ENCODE measurements at places on chromosomes 3 and 15.

DNA sequence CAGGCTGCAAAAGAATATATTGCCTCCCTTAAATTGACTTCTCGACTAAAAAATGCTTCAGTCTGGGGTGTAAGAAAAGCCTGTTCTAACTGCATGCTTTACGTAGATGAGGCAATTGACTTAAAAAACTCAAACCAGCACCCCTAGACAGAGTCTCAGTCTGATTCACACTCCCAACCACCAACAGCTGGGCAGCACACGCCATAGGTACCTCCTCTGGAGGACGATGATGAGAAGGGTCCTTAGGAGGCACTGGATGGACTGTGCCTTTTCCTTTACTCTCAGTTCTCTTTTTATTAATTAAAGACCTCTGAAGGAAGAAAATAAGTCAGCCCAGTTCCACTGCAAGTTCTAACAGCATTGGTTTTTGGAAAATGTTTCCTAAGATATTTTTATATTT lies 175.0 kb downstream of the PDZRN3 start:
- DNase-seq, result no peak

- no peak for DNase-seq
Observed at GRCh38 chr15:25716414-25717126, 146.6 kb downstream of the ATP10A start.

DNA sequence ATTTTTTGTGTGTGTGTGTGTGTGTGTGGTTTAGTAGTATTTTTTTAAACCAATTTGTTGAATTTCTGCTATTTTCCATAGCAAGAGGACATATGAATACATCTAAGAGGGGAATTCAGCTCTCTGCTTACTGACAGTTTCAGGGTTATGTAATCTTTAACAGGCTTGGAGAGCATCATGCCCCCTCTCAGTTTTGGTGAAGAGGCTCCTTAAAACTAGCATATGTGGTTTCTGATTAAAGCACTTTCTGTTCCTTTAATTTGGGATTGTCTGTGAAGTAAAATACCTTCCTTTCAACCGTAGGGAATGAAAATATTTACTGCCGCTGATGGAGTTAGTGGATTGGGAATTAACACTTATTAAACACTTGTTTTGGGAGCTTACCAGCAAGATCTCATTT lies 19.4 kb upstream of the NFKBIZ start:
- DNase-seq, result no peak

GRCh38 chr15:38885471-38885952 lies 320.9 kb upstream of the RASGRP1 start:
- no peak for DNase-seq

DNA sequence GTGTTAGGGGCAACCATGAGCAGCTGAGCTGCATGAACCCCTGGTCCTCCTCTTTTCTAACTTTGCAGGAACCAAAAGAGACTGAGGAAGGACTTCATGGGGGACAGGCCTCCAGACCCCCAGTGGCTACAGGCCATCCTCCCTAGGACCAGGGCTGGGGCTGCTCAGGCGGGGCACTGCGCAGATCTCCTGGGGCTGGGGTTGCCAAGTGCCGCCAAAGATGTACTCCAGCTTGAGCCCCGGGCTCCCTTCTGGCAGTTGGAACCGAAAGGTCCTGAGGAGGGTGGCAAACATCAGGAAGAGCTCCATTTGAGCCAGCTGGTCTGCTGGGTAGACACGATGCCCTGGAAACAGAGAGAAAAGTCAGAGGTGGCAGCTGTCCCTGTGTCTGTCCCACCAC lies 11.1 kb upstream of the PARL start:
- no peak for DNase-seq

DNA sequence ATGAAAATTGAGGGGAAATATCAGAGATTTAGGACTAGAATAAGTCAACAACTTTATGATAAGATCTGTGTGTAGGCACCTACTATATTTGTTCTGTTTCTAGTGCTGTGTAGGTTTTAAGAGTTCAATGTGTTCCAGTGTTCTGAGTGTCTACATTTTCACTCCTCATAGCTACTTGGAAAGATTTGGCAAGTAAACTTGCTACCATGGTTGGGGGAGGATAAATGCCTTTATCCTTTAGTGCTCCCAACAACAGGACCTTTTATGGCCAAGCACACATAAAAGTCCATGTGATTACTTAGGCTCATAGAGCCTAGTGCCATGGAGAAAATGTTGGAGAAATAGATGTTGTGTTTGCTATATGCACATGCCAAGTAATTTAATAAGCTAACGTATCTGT lies 64.0 kb downstream of the LYSMD4 start:
- DNase-seq, result no peak

DNA sequence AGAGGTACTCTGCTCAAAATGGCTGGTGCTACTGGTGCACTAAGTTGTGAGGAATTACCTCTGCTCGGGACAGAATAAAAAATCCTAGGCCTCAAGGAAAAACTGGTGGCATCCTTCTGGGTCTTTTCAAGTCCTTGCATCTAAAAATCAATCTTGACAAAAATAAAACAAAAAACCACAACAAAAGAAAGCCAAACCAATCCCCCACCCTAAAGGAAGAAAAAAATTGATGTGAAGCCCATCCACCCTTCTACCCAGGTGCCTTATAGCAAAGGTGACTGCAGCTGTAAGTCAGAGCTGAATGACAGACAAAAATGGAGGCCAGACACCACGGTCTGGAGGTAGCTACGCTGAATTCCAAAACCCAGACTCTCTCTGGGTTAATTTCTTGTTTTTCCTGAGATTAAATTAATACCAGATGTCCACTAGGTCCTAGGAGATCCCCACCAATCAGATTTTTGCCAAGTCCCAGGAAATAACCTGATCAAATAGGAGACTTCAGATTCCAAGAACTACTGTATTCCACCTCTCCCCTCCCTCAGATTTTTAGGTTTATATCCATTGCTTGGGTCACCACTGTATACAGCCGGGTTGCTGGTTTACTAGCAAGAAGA lies 33.5 kb downstream of the ABCC5 start:
- DNase-seq, result no peak

GRCh38 chr3:197237897-197238296 lies 60.5 kb downstream of the DLG1 start:
- DNase-seq, result no peak

- no peak for DNase-seq
Observed at GRCh38 chr15:31585240-31585639, 258.6 kb downstream of the KLF13 start.

DNA sequence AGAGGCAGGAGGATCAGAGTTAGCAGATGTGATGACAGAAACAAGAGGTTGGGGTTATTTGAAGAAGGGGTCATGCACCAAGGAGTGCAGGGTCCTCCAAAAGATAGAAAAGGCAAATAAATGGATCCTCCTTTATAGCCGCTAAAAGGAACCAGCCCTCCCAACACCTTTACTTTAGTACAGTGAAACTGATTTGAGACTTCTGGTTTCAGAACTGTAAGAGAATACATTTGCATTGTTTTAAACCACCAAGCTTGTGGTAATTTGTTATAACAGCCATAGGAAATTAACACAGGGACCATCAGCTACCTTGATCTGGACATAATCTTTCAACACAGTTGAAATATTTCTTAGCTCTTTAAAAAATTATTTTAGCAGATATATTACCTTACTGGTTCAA lies 166.6 kb downstream of the TIGIT start:
- DNase-seq, result no peak

GRCh38 chr3:34983631-34984030 lies 655.7 kb upstream of the ARPP21 start:
- no peak for DNase-seq

- DNase-seq, result no peak
Observed at GRCh38 chr3:123422457-123422856, 26.4 kb downstream of the ADCY5 start.

DNA sequence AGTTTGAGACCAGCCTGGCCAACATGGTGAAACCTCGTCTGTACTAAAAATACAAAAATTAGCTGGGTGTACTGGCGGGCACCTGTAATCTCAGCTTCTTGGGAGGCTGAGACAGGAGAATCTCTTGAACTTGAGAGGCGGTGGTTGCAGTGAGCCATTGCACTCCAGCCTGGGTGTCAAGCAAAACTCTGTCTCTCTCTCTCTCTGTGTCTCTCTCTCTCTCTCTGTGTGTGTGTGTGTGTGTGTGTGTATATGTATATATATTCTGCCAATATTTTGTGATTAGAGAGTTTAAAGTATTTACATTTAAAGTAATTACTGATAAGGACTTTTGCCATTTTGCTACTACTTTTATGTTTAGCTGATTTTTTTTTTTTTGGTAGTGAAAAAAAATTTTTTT lies 15.7 kb downstream of the RBM6 start:
- DNase-seq, result no peak

DNA sequence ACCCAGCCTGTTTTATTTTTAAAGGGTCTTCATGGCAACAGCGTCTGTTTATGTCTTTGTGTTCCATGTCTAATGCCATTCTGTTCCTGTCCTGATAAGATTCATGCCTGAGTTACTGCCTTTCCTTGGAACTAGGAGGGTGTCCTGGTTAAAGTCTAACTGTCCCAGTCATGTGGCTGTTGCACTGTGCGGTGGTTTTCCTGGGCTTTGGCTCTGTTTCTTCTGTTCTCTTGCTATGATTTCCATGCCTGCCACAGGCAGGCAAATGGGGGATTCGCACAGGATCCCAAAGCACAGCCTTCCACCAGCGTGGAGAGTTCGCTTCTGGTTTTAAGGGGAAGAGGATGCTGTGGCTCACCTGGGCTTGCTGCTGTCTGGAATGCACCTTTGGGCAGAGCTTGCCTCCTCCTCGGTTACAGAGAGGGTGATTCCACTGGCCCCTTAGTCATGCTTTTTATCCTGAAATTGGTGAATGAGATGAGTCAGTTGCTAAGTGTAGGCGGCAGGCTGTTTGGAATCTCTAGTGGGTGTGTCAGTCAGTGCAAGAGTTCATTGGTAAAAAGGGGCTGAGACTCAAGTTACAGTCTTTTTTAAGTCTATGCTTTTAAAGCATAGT lies 86.8 kb downstream of the CCK start:
- no peak for DNase-seq

- DNase-seq, result no peak
Observed at GRCh38 chr3:45579251-45579650, 15.3 kb upstream of the LIMD1 start.

- DNase-seq, result no peak
Observed at GRCh38 chr3:99339222-99339621, 299.2 kb upstream of the COL8A1 start.

DNA sequence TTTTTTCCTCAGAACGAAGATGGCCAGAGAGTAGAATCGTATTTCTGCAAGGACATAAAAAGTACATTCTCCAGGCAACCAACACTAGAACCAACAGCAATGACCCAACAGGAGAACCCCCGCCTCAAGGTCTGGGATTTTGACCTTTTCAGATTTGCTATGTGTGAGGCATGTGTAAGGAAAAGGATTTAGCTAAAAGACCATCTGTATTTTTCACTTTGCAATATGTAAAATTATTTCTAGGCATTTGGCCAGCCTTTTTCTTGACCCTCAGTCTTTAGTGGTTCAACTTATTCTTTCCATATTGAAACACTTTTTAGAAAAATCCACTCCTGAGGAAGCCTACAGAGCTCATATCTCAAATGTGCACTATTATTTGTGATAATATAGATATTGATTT lies 219.2 kb upstream of the GOLGA6L4 start:
- no peak for DNase-seq

- DNase-seq, result no peak
Observed at GRCh38 chr3:113712129-113712528, 15.7 kb upstream of the USF3 start.

GRCh38 chr15:95911570-95912279 lies 418.8 kb upstream of the NR2F2 start:
- no peak for DNase-seq

DNA sequence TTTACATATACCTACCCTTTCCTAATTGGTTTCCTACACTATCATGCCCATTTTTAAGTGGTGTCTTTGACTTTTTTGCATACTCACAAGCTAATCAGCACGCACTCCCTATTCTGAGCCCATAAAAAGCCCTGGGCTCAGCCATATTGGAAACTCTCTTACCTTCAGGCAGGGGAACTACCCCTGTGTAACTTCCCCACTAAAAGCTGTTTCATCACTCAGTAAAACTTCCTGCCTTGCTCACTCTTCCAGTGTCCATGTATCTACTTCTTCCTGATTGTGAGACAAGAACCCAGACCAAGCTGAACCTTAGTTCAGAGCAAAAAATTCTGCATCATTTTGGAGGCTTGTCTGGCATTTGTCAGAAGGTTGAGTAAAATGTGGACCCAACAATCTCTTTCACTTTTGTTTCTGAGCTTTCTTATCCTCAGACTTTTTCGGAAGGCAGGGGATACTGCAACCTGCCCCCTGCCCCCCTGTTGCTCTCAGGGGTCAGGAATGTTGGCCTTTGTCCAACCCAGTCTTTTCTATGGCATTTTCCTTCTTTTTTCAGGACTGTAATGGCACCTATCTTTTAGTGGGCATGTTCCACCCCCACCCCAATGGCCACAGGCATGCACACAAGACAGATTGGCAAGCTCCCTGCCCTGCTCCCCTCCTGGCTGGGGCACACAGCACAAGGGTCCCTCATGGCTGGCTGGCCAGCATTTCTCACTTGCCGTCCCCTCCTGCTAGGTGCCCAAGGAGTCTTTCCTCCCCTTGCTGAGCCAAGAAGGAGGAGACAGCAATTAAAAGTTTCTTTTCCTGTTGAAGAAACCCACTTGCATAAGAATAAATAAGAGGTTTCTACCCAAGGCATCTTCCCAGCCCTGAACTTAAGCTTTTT lies 26.3 kb upstream of the TMEM45A start:
- no peak for DNase-seq

- DNase-seq, result no peak
Observed at GRCh38 chr3:190694335-190695001, 168.0 kb downstream of the GMNC start.

GRCh38 chr3:118088696-118089095 lies 946.0 kb downstream of the IGSF11 start:
- DNase-seq, result no peak

GRCh38 chr3:62558549-62559112 lies 185.3 kb upstream of the FEZF2 start:
- DNase-seq, result no peak
